ENCODE measurements at places on chromosomes 16 and 17. TPM values are rescaled to one million over a fixed set of nuclear protein-coding genes. Genes with fewer than 3 reads are reported as not detected.

G6PC1 gene
- 0.08 TPM for total RNA-seq

PSMD7 gene
- 217 TPM for total RNA-seq

UMOD gene
- total RNA-seq, result not detected

PYY gene
- total RNA-seq, result not detected
